Cardiac muscle cell (in vitro differentiated cells and primary cell): ENCODE measurements at places on chromosomes 3 and 15. TPM values are rescaled to one million over a fixed set of nuclear protein-coding genes. Genes with fewer than 3 reads are reported as not detected.

DNA sequence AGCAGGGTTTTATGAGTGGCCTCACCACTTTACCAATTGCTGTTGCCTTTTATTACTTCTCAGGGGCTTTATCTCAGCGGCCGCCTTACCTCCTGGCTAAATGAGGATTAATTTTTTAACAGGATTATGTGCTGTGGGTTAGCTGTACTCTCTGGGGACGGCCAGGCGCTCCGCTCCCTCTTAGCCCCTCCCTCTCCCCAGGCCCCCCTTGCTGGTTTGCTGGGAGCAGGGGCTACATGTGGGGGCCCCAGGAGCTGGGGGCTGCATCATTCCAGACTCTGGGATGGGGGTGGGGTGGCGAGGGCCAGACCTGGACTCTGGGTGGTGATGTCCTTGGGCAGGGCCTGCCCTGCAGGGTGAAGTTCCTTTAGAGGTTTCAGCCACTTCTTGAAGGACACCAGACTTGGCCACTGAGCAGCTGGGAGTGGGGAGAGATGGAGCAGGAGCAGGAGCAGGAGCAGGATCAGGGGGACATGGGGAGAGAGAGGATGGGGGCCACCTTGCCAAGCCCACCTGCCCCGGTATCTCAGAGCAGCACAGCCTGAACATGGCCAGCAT lies 196.1 kb downstream of the GOLGA6L6 start:
- no peak overlapping the region for H3K4me3 ChIP-seq
- H3K4me1 ChIP-seq, result no peaks in the 10 kb centered on the region
- DNase-seq, result no peak
- H3K27me3 ChIP-seq, result no peaks in the 10 kb centered on the region

The XIRP1 gene
- 195 and 315 TPM in 2 replicates for total RNA-seq

DNA sequence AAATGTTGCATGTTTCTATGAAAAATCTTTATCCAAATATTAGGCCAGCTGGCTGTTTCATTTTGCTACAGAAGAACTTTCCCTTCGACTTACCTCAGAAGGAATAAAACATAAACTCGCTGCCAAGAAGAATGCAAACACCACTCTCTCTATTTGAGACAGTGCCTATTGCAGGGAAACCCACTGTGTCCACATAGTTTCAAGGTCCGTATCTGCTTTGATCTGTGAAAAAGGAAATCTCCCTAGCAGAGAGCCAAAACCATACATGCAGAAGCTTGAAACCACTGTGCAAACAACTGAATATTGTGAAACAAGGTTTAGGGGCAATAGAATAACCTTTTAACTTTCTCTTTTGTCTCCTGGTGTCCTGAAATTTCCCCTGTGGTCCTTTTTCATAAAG lies 35.0 kb upstream of the CAPN7 start:
- no peaks in the 10 kb centered on the region for H3K4me1 ChIP-seq
- no peak for DNase-seq
- H3K4me3 ChIP-seq, result no peak overlapping the region
- no peaks in the 10 kb centered on the region for H3K36me3 ChIP-seq
- no peak overlapping the region for H3K27ac ChIP-seq

DNA sequence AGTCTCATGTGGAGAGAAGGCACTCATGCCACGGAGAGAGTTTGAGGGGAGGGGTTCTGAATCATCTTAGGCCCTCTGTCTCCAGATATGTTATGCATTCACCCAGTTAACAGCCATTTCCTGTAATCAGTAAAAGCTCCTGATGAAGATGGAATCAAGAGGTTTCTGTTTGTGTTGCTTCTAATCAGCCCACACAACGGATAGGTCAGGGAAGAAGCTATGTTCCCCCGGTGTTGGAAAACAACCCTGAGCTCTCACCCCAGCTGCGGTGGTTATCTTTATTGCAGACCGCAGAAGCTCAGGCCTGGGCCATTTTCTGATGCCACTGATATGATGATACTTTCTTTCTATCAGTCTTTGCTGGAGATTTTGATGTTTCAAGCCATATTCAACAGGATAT lies 338.5 kb upstream of the ONECUT1 start:
- H3K4me3 ChIP-seq, result no peak overlapping the region
- no peaks in the 10 kb centered on the region for H3K36me3 ChIP-seq
- H3K27ac ChIP-seq, result no peak overlapping the region
- no peak for DNase-seq

DNA sequence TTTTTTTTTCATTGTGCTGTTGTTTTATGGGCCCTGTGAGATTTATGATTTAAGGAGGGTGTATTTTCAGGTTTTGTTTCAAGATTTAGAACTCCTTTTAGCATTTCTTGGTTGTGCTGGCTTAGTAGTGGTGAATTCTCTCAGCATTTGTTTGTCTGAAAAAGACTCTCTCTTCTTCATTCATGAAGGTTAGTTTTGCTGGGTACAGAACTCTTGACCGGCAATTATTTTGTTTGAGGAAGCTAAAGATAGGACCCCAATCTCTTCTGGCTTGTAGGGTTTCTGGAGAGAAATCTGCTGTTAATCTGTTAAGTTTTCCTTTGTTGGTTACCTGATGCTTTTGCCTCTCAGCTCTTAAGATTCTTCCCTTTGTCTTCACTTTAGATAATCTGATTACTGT lies 46.9 kb downstream of the LYSMD4 start:
- no peak for DNase-seq
- no peaks in the 10 kb centered on the region for H3K4me1 ChIP-seq
- peaks cover 41% of the 10 kb centered on the region for H3K36me3 ChIP-seq
- H3K27me3 ChIP-seq, result no peaks in the 10 kb centered on the region

- H3K4me1 ChIP-seq, result no peaks in the 10 kb centered on the region
- H3K27me3 ChIP-seq, result no peaks in the 10 kb centered on the region
- no peak for DNase-seq
- H3K36me3 ChIP-seq, result no peaks in the 10 kb centered on the region
Measured at GRCh38 chr3:72346526-72346926, 501.7 kb downstream of the SHQ1 start.

DNA sequence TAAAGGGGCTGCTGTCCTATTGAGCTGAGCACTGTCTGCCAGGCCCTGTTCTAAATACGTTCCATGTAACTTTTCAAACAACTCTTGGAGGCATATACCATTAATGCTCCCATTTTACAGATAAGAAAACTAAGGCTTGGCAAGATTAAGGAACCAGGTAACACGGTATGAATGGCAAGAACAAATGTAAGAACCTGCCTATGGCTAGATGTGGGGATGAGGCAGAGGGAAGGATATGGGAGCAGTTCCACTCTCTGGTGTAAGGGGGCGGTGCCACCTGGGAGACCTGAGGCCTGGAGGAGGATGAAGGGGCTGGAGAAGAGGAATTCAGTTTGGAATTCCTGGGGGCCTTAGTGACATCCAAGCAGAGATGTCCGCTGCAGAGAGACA lies 3.8 kb upstream of the LMAN1L start:
- H3K36me3 ChIP-seq, result peaks cover 4% of the 10 kb centered on the region
- no peak overlapping the region for H3K27ac ChIP-seq
- H3K27me3 ChIP-seq, result no peaks in the 10 kb centered on the region
- no peak overlapping the region for H3K4me3 ChIP-seq

DNA sequence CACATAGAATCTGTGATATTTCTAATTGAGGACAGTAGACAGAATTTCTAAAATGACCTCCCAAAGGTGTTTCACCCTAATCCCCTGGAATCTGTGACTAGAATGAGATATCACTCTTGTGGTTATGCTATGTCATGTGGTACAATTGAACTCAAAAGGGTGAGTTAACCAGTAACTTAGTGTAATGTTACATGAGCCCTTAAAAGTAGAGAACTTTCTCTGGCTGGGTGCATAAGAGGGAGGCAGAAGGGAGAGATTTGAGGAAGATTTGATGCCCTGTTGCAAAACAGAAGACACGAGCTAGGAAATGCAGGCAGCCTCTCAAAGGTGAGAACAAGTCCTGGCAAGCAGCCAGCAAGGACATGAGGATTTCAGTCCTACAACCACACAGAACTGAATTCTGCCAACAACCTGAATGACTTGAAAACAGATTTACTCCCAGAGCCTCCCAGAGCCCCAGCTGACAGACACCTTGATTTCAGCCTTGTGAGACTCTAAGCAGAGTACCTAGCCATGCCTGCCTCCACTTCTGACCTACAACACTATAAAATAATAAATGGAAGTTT lies 160.3 kb downstream of the MTHFS start:
- no peak overlapping the region for H3K4me3 ChIP-seq
- DNase-seq, result no peak
- no peaks in the 10 kb centered on the region for H3K27me3 ChIP-seq
- no peaks in the 10 kb centered on the region for H3K36me3 ChIP-seq
- peaks cover 10% of the 10 kb centered on the region for H3K4me1 ChIP-seq
